Osteoblast (primary cell): ENCODE measurements at places on chromosomes 1 and 21.

DNA sequence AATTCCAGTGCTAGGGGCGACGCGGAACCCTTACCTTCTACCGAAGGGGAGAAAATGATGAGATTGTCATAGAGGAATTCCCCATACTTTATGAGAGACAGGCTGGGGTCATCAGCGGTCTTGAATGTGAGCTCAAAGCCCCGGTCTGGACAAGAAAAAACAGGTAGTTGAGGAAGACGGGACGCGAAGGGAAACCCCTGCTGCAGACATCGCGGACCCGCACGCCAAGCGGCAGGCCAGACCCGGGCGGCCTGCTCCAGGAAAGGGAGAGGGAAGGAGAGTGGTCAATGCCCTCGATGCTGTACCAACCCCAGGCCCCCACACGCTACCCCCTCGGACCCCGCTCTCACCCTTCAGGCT, 342 bp downstream of the DDOST start:
- DNase-seq, result no peak
- H3K4me3 ChIP-seq, result peak overlapping the region; percentile 98
- peaks cover 14% of the 10 kb centered on the region for H3K4me1 ChIP-seq
- H3K27ac ChIP-seq, result peak overlapping the region; percentile 78

DNA sequence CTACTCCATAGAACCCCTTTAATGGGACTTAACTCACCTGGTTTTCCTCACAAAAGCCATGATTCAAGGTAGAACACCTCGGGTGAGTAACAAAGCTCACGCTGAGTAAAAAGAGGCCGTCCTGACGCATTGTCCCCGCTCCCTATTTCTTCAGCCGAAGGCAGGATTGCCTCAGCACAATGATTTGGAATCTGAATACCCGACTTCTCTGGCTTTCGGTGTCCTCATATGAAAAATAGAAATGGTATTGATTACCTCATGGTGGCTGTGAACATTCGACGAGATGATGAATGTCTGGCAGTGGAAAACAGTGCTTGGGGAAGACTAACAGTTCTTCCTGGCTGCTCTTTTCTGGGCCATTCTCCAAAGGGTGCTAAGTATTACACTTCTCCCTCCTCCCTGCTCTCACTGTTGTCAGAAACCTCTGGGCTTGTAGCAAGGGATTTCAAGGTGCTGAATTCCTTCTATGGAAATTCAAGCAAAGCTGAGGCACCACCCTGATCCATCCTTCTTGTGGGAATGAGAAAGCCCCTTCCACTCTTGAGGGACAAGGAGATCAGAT, 148.3 kb downstream of the C1orf94 start:
- H3K36me3 ChIP-seq, result no peaks in the 10 kb centered on the region
- no peaks in the 10 kb centered on the region for H3K27me3 ChIP-seq

DNA sequence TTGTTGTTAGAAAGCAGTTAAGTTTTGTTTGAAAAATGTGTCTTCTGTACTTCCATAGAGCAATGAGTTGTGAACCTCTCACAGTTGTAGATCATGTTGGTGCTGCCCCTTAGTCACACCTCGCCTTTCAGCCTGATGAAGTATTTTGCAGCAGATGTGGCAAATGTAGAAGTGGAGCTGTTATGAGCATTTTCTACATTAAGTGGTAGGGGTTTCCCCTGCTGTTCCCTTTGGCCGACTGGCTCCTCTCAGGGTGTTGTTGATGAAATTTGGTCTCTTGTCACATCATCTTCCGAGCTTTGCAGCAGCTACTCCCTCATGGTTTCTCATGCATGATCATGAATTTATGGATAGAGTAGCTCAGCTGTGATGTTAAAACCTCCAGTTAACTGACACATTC, 33.6 kb upstream of the DENND1B start:
- peaks cover 2% of the 10 kb centered on the region for H3K4me1 ChIP-seq
- DNase-seq, result no peak
- H3K27me3 ChIP-seq, result no peaks in the 10 kb centered on the region
- no peak overlapping the region for H3K4me3 ChIP-seq

DNA sequence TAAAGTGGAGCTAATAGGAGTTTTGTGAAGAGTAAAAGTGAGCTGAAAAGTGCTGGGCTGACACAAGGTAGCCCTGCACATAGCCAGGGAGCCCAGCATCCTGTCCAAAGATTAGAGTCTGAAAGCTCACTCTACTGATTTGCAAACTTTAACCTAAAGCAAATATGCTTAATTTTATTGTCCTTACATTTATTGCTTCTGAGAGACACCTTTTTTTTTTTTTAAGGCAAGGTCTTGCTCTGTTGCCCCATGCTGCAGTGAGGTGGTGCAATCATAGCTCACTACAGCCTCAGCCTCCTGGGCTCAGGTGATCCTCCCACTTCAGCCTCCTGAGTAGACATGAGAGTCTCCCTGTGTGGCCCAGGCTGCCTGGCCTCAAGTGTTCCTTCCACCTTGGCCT, 16.5 kb downstream of the MGST3 start:
- H3K27me3 ChIP-seq, result no peaks in the 10 kb centered on the region
- peaks cover 16% of the 10 kb centered on the region for H3K36me3 ChIP-seq
- H3K4me1 ChIP-seq, result peaks cover 2% of the 10 kb centered on the region
- no peak for DNase-seq
